Activated T-cell treated with anti-CD3 and anti-CD28 coated beads, Interleukin-2, amount 50 U/mL, for 72 hours (primary cell): ENCODE measurements at places on chromosomes 3 and 15. TPM values are rescaled to one million over a fixed set of nuclear protein-coding genes. Genes with fewer than 3 reads are reported as not detected.

DNA sequence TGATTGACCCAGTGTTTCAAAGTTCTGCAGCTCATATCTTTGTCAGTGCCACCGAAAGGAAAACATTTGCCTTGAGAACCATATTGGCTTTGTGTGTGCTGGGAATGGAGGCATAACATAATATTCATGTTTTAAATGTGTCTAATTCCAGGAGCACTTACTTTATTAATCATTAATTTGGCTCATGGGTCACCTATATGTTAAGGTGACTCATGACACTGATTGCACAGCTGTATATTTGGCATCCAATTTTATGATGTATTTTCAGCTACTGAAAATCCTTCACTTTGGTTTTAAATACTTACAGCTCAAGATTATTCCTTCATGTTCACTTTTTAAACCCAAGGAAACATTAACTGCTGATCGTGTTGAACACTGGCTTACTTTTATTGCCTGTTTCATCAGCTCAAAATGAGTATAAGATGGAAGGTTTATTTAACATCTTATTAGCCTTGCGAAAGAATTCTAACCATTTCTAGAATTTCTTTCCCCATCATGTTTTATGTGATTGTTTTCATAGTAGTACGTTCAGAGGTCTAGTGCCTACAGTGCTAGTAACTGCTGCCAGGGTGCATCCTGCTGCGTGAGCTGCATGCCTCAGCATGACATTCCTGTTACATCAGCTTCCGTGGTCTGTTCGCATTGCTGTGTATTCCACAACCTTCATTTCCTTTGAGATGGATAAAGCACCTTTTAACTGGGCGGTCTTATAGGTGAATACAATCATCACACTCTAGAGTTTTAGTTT is 63.7 kb downstream of the LRCH3 start:
- no peak overlapping the region for H3K27ac ChIP-seq
- H3K4me1 ChIP-seq, result no peaks in the 10 kb centered on the region
- no peaks in the 10 kb centered on the region for H3K27me3 ChIP-seq
- H3K4me3 ChIP-seq, result no peak overlapping the region

GRCh38 chr3:147397155-147397874 is 9.0 kb downstream of the ZIC4 start:
- H3K27me3 ChIP-seq, result peaks cover 80% of the 10 kb centered on the region
- peaks cover 9% of the 10 kb centered on the region for H3K36me3 ChIP-seq
- no peak overlapping the region for H3K4me3 ChIP-seq
- no peak for DNase-seq
- no peaks in the 10 kb centered on the region for H3K4me1 ChIP-seq

CIP2A gene
- total RNA-seq, result 32.5 TPM

GP9 gene
- not detected for total RNA-seq

GRCh38 chr15:45230245-45230965 is 21.6 kb upstream of the SLC28A2 start:
- H3K4me1 ChIP-seq, result no peaks in the 10 kb centered on the region
- no peak overlapping the region for H3K4me3 ChIP-seq
- peaks cover 8% of the 10 kb centered on the region for H3K27me3 ChIP-seq
- no peaks in the 10 kb centered on the region for H3K36me3 ChIP-seq
- DNase-seq, result no peak

- DNase-seq, result no peak
- H3K4me3 ChIP-seq, result no peak overlapping the region
- H3K36me3 ChIP-seq, result no peaks in the 10 kb centered on the region
- H3K4me1 ChIP-seq, result no peaks in the 10 kb centered on the region
Measured at GRCh38 chr3:82054849-82055248, 293.4 kb upstream of the GBE1 start.

NKIRAS1 gene
- total RNA-seq, result 2.5 TPM

SYNPR gene
- not detected for total RNA-seq

DNA sequence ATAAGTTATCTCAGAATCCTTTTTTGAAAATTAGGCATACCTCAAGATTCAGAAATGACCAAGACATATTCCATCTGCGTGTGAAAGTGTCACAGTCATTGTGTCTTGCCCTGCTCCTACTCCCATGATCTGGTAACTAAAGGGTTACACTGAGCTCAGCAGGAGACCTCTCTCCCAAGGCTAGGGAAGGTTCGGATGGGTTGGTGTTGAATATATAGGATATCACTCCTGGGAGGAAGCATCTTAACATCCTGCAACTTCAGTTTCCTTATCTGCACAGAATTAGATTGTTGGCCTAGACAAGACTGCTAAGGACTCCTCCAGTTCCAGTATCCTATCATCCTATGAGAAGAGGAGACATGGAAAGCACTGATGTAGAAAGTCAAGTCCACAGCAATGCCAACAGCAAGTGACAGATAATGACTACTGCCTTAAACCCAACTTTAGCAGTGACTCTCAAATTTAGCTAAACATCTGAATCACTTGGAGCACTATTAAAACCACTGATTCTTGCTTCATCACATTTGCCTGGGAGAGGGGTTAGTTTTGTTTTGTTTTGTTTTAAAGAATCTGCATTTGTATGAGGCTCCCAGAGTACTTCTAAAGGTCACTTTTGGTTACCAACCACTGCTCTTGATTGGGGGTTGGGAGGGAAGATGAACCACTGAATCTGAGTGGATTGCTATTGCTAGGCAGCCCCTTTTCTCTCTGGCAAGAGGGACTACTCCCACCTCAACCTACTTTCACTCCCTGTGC is 9.7 kb downstream of the ADAMTS9 start:
- H3K27me3 ChIP-seq, result no peaks in the 10 kb centered on the region
- no peak overlapping the region for H3K4me3 ChIP-seq
- H3K27ac ChIP-seq, result no peak overlapping the region
- H3K4me1 ChIP-seq, result no peaks in the 10 kb centered on the region
- no peak for DNase-seq

DAZL gene
- total RNA-seq, result not detected

- H3K4me1 ChIP-seq, result no peaks in the 10 kb centered on the region
- DNase-seq, result no peak
- no peak overlapping the region for H3K27ac ChIP-seq
- H3K36me3 ChIP-seq, result no peaks in the 10 kb centered on the region
Measured at GRCh38 chr3:54628888-54629441, 298.9 kb downstream of the LRTM1 start.

GRCh38 chr3:82824491-82824890 is 1063.0 kb upstream of the GBE1 start:
- no peaks in the 10 kb centered on the region for H3K4me1 ChIP-seq
- H3K27me3 ChIP-seq, result no peaks in the 10 kb centered on the region
- H3K4me3 ChIP-seq, result no peak overlapping the region
- H3K36me3 ChIP-seq, result peaks cover 4% of the 10 kb centered on the region

RBM15B gene
- total RNA-seq, result 19.6 TPM

DNA sequence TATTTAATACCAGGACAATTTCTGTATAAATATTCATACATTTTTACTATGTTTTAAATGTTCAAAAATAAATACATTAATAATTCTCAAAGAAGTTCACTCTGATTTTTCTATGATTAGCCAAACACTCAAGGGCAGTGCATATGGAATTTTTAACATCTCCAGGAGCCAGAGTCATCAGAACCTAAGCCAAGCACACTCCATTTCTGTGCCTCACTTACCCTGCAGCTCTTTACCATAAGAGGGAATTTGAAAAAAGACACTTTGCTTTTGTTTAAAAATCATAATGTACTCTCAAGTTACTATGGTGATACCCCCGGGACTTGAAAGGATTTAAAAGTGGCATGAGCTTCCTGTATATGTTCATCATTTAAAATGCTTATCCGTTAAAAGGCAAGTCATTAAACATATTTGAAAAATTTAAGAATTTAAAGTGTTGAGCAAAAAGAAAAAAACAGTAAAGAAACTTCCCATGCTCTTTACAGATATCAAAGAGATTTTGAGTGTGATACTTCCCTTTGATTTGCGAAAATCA is 747.4 kb upstream of the NECTIN3 start:
- no peak overlapping the region for H3K27ac ChIP-seq
- no peaks in the 10 kb centered on the region for H3K4me1 ChIP-seq
- peaks cover 1% of the 10 kb centered on the region for H3K36me3 ChIP-seq
- H3K27me3 ChIP-seq, result no peaks in the 10 kb centered on the region

GRCh38 chr15:50137893-50138292 is 18.9 kb upstream of the ATP8B4 start:
- peaks cover 3% of the 10 kb centered on the region for H3K36me3 ChIP-seq
- H3K4me3 ChIP-seq, result peak overlapping the region; percentile 90
- H3K4me1 ChIP-seq, result peaks cover 47% of the 10 kb centered on the region
- H3K27ac ChIP-seq, result peak overlapping the region; percentile 97
- no peak for DNase-seq

DNA sequence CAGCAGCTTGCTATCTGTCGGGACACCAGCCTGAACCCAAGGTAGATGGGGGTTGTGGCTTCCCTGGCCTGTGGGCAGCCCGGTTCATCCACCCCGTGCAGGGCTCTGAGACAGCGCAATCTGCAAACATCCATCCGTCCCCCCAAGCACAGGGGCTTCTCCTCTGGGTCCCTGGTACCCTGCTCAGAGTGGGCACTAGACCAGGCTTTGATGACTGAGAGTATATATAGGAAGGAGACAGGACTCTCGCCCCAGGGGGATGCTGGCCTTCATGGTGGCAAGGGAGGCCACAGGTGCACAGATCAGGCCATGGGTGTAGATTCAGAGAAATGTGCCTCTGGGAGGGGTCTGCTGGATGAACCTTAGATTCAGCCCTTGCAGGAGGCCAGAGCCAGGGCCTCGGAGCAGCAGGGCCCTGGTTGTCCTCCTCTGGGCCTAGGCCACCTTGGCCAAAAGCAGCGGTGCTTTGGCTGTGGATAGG is 40.3 kb downstream of the CFAP100 start:
- H3K27ac ChIP-seq, result no peak overlapping the region
- no peak overlapping the region for H3K4me3 ChIP-seq
- no peaks in the 10 kb centered on the region for H3K27me3 ChIP-seq
- H3K36me3 ChIP-seq, result no peaks in the 10 kb centered on the region
- DNase-seq, result no peak
